ENCODE measurements at places on chromosomes 6 and 20.
A peak's percentile ranks its signal among the peaks of the same experiment; 100 is the strongest.

GRCh38 chr6:157030755-157031154 lies 253.6 kb downstream of the ARID1B start:
- ATAC-seq: no peak

DNA sequence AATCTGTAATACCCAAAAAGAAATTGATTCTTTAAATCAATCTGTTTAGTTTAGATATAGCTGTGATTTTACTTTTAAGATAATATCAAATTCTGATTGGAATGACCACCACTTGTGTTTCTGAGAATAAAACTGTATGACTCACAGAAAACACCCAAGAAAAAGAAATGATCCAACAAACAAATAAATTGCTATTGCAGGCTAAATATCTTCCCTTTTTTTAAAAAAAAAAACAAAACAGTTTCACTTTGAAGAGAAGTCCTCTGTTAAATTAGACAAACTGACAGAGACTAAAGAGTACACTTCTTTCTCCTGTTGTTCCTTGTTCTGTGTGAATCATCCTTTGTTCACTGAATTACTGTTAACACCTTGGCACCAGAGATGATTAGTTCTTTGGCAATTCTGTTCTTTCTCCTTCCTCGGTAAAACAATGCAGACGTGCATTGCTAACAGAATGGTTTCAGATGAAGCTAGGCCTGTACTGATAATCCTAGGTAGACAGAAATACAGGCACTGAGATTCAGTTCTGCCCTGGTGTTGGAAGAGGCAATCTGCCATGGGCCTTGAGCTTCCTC lies 895.2 kb upstream of the CITED2 start:
- no peak for ATAC-seq

DNA sequence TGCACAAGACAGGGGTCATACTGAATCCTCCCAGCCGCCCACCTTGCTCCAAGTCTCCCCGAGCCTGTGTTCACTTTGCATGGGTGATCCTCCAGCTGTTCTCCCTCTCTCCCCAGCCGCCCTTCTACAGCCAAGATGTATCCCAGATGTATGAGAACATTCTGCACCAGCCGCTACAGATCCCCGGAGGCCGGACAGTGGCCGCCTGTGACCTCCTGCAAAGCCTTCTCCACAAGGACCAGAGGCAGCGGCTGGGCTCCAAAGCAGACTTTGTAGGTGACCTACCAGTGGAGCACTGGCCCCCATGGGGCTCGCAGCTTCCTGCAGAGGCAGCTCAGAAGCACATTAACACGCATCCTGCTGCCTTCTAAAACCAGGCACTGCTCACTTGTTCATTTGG lies 14.6 kb upstream of the IFT52 start:
- ATAC-seq: no peak

DNA sequence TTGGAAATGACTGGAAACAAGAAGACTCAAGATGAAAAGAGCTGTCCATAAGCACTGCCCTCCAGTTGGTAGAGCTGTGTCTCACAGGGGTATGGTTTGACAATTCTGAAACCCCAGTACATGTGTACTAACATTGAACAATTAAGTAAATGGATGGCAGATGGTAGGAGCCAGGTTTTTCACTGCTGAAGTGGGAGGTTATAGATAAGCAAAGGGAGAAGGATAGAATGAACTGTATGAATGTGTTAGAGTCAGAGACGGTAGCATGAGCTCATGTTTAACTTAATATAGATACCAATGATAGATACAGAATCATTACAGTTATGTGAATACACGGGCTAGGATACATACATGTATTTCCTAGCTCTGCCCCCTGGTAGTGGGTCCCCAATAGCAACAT lies 95.0 kb upstream of the SIRPA start:
- no peak for ATAC-seq

DNA sequence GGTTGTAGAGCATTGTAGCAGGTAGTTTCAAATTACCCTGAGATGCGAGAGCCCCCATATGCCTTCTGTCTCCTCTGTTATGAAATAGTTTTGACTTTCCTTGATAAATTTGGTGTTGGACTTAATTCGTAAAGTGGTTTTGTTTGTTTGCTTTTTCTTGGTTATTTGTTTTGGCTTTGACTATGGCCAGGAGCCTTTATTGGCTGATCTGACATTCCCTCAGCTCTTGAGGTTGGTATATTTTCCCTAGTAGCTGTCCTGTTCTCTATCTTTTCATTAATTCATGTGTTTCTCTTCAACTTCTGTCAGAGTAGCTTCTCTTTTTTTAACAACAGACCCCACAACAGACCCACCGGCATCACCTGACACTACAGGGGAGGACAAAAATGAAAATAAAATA lies 457.4 kb upstream of the MANEA start:
- no peak for ATAC-seq

DNA sequence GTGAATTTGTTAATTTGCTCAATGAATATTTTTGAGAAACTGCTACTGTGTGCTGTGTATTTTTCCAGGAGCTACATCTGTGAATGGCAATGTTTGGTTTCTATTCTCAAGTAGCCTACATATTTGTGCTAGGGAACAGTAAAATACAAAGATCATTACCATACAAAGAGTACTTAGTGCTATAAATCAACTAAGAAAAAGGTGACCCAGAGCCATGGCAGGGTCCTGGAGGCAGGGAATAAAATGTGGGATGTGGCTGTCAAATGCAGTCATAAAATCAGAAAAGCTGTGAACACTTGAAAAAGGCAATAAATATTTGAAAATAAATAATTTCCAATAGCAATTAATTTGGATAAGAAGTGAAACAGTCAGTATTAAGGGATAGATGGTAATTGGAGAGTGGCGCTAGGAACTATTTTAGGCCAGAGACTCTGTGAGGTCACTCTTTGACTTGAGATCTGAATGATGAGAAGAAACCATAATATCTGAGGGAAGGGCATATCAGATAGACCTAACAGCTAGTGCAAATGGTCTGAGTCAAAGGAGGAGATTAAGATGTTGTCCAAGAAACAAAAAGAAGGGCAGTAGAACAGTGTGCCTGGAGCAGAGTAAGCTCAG lies 98.8 kb downstream of the MANEA start:
- no peak for ATAC-seq

- ATAC-seq: no peak
Observed at GRCh38 chr20:31497838-31498540, 16.3 kb upstream of the HM13 start.

DNA sequence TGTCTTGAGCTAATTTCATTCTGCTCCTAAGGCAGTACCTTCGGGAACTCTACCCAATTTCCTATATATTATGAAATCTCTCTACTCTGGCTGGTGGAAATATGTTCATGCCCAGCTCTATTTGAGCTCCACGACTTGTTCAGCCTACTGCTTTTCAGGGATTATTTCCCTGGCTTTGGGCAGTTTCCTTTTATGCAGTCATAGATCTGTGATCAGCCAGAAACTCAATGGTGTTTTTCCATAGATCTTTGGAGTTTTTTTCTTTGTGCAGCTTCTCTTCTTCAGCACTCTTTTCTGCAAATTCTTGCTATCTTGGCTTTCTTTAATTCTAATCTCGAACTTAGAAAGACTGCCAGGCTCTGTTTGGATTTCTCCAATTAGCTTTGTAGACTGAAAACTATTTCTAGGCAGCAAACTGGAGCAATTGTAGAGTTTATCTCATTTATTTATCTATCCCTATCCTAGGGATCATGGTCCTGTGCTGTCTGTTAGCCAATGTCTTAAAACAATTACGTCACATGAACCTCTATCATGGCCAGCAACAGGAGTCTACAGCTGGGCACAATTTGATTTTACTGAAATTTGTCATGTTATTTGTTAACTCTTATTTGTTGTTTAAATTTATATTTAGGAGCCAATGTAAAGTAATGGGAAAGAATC lies 328.4 kb downstream of the BCKDHB start:
- no peak for ATAC-seq

DNA sequence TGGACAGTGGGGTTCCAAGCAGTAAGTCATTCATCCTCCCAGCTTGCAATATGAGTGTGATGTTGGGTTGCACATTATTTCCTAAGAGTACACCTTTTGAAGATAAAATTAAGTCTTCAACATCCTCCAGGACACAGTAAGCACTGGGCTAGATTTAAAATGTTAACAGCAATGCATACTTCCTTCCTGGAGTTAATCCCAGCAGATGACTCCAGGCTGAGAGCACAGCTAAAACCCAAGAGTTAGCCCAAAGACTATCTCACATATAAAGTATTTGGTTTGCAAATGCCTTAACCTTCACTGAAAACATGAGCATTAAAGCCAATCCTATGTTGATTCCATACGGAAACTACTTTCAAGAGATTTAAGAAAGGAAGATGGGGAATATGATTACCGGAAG lies 69.2 kb downstream of the SLC23A2 start:
- ATAC-seq: no peak

DNA sequence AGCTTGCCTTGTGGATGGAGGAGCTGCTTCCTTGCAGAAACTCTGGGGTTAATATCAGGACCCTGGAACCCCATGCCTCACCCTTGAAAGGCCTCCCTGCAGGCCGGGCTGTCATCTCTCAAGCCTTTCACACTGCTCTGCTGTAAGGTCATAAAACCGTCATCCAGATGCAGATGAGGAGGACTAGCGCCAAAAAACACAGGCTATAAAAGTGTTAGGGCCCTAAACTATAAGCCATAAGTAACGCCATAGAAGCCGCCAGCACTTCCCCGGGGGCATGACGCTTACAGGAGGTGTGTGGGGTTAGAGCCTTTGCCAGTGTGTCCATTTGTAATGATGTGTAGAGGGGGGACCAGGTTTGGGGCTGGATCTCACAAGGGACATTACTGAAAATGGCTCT lies 47.6 kb downstream of the CDH4 start:
- no peak for ATAC-seq

- ATAC-seq: no peak
Observed at GRCh38 chr6:159229651-159230051, 60.5 kb downstream of the FNDC1 start.

DNA sequence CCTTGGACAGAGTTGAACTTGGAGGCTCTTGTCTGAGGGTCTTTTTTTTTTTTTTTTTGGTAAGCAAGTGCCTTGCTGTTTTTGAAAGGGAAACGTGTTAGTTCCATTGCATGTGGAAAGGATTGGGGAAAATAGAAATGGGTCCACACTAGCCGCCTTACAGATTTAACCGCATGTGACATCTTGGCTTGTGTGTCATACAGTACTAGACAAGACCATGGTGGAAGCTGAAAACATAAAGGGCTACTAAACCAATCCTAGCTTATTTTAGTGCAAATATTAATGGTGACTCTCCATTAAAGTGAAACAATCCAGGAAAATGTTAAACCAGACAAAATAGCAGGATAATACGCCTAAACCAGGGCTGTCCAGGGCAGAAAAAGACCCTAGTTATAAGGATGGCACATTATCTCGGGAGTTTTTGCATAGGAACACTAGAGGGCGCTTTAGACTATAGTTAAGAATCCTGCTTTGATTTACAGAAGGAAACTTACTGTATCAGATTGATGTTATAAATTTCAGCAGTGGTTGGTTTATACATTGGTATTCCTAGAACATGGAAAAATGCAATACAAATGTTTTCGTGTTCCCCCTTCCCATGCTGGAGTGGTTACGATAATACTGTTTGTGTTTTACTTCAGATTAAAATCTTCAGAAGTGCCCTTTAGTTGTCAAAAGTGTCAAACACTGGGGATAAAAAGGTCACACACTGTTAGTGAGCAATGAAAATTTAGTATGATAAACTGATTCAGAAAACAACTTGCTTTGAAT lies 59.8 kb upstream of the DEK start:
- peak; percentile 55 for ATAC-seq

DNA sequence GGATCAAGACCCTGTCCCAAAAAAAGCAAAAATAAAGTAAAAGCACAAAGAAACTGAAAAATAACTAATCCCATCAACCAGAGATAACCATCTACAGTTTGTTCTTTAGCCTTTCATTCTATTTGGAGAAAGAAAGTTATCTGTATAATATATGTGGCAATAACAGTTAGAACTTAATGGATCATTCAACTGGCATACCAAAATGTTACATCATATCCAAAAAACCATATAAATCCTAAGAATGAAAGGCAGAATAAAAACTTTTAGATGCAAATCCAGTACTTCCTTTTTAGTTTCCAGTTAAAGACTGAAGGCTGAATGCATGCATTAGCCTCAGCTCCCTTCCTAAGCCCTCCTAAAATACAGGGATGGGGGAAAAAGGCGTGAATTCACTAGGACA lies 25.2 kb downstream of the ILRUN start:
- ATAC-seq: no peak

GRCh38 chr6:70080443-70081070 lies 214.2 kb downstream of the COL19A1 start:
- no peak for ATAC-seq

GRCh38 chr20:40942775-40943174 lies 85.8 kb upstream of the TOP1 start:
- no peak for ATAC-seq

DNA sequence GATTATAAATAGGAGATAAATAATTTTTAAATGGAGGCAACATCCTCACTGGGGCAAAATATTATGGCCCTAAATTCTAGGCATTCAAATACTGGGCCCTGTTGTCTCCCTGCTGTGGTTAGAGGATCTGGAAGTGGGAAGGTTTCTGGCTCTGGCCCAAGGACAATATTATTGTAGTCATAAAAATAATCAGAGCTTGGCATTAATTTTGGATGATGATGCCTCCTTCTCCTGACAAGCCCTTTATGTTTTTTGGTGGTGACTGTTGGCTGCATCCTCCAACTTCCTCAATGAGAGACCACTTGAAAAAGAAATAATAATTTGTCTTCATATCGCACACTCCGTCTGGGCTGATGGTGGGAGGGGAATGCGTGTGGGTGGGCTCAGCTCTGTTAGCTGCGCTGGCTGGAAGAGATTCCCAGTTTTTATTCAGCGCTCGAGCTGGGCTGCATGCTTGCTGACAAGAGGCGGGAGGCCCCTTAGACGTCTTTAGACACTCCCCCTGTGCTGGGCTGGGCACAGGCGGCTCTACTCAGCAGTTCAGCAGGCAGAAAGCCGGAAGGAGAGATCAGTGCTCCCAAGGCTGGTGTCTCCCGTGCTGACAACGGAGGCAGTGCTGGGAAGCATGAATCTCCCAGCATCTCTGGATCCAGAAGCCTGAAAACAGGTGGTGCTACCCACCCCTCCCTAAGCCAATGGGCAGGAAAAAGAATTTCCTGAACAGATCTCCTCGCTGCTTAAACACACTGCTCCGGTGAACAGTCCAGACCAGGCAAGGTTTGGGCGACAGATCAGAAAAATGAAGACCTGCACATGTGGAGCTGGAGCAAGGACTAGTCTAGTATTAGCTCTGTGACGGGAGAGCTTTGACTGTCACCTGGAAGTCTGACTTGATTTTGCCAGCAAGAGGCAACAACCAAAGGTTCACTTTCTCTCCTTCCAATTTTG lies 97.7 kb downstream of the SYCP2 start:
- ATAC-seq: no peak

DNA sequence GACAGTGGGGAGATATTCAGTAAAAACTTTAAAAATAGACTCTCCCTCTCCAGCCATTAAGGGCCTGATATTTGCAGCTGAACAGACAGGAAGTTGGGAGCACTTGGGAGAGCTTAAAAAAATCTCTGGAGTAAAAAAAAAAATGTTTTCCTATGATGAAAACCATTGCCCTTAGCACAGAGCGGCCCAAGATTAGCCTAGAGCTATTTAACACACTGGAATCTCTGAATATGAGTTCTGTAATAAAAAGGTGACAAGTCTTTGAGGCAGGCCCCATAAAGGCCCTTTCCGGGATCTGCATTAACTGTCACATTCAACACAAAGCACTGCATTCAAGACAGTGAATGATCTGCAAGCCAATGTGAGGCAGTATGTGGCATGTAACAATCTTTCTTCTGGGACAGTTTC lies 393.7 kb downstream of the ZFAND3 start:
- ATAC-seq: no peak

Data from activated T-helper 17 cell treated with anti-CD3 and anti-CD28 coated beads, Interleukin-2, amount 50 U/mL, for 72 hours (primary cell).